H1 (cell line): ENCODE measurements at places on chromosomes 2 and 18. TPM values are rescaled to one million over a fixed set of nuclear protein-coding genes. Genes with fewer than 3 reads are reported as not detected.
A peak's percentile ranks its signal among the peaks of the same experiment; 100 is the strongest.

GRCh38 chr2:10619643-10620042, 70.1 kb downstream of the NOL10 start:
- H3K27ac ChIP-seq: no peak overlapping the region
- H3K36me3 ChIP-seq: no peaks in the 10 kb centered on the region
- no peaks in the 10 kb centered on the region for H3K4me1 ChIP-seq
- H3K27me3 ChIP-seq: no peaks in the 10 kb centered on the region

Gene KCNG2
- total RNA-seq: 0.19 TPM in 1 of 2 replicates, not detected in the other

Gene CHRND
- not detected in 2 replicates for total RNA-seq

DNA sequence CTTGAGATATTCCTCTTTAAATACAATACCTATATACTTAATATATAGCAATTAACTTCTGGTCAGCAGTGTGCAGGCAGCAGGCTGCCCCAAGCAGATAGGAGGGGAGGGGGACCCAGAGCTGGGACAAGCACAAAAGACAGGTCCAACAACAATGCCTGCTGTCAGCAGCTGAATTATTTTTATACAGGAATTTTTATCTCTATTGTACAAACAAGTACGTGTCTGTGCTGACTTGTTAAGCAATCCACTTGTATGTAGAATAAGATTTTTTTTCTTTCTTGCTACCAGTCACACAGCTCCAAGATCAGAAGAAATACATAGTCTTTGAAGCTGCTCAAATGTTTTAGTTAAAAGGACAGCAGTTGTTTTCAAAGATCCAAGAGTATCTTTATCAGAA, 16.7 kb downstream of the BCL11A start:
- no peak overlapping the region for H3K27ac ChIP-seq
- H3K4me3 ChIP-seq: no peak overlapping the region
- H3K4me1 ChIP-seq: peaks cover 47% of the 10 kb centered on the region
- no peaks in the 10 kb centered on the region for H3K36me3 ChIP-seq

GRCh38 chr2:71071681-71072398, 3.4 kb downstream of the NAGK start:
- no peak for DNase-seq
- peaks cover 9% of the 10 kb centered on the region for H3K36me3 ChIP-seq
- H3K27me3 ChIP-seq: no peaks in the 10 kb centered on the region
- no peak overlapping the region for H3K27ac ChIP-seq
- no peak overlapping the region for H3K4me3 ChIP-seq
- peaks cover 2% of the 10 kb centered on the region for H3K4me1 ChIP-seq

GRCh38 chr18:44135741-44136140, 544.9 kb upstream of the SETBP1 start:
- no peak overlapping the region for H3K4me3 ChIP-seq
- no peaks in the 10 kb centered on the region for H3K36me3 ChIP-seq
- H3K4me1 ChIP-seq: no peaks in the 10 kb centered on the region
- no peak overlapping the region for H3K27ac ChIP-seq
- H3K27me3 ChIP-seq: no peaks in the 10 kb centered on the region

- no peaks in the 10 kb centered on the region for H3K36me3 ChIP-seq
- peaks cover 15% of the 10 kb centered on the region for H3K27me3 ChIP-seq
- H3K27ac ChIP-seq: no peak overlapping the region
- no peak overlapping the region for H3K4me3 ChIP-seq
Measured at GRCh38 chr2:120632796-120633646, 102.6 kb upstream of the GLI2 start.

DNA sequence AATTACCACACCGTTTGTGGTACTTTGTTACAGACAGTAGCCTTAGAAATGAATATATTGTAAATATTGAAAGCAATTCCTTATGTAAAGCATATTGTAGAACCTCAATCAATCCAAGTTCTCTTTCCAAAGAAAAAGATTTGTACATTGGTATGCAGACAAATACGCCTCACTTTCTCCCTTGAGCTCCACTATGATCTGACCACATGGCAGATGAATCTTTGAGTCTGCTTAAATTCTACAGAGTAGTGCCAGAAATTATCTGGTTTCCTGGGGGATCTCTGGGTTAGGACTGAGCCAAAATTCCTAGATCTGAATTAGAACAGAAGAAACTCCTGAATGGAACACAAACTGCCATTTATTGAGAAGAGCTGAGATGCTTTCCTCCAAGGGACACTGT, 99.0 kb downstream of the CPO start:
- H3K4me3 ChIP-seq: no peak overlapping the region
- no peaks in the 10 kb centered on the region for H3K27me3 ChIP-seq
- DNase-seq: no peak
- no peak overlapping the region for H3K27ac ChIP-seq
- no peaks in the 10 kb centered on the region for H3K36me3 ChIP-seq

Gene GPR75
- total RNA-seq: 3.5 and 4.1 TPM in 2 replicates

DNA sequence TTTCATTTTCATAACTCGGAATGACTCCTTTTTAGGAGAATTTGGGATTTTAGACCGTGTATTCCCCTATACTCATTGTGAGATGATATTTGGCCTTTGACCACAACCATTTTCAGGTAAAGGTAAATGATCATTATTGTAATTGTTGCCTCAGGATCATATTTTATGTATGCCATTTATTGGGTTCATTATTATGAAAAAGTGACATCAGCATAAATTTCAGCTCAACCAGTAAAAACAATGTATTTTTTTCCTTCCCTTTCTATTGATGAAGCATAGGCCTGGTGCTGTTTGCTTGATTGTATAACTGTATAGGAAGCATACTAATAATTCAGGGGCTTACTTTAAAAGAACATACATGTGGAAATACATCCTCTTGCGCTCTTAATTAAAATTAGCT, 832.9 kb upstream of the FANCL start:
- H3K27ac ChIP-seq: no peak overlapping the region
- no peaks in the 10 kb centered on the region for H3K36me3 ChIP-seq

DNA sequence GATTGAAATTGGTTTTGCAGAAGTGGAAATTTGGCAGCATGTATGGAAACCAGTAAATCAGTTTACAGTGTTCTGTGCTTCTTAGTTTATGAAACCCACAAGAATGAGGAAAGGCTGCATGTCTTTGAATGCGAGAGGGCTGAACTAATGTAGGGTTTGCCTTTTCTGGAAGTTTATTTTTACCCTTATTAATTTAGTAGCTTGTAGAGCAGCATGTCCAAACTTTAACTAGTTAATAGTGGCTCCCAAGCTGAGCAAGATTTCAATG, 50.4 kb downstream of the LDLRAD4 start:
- DNase-seq: no peak
- no peaks in the 10 kb centered on the region for H3K27me3 ChIP-seq
- H3K27ac ChIP-seq: no peak overlapping the region

DNA sequence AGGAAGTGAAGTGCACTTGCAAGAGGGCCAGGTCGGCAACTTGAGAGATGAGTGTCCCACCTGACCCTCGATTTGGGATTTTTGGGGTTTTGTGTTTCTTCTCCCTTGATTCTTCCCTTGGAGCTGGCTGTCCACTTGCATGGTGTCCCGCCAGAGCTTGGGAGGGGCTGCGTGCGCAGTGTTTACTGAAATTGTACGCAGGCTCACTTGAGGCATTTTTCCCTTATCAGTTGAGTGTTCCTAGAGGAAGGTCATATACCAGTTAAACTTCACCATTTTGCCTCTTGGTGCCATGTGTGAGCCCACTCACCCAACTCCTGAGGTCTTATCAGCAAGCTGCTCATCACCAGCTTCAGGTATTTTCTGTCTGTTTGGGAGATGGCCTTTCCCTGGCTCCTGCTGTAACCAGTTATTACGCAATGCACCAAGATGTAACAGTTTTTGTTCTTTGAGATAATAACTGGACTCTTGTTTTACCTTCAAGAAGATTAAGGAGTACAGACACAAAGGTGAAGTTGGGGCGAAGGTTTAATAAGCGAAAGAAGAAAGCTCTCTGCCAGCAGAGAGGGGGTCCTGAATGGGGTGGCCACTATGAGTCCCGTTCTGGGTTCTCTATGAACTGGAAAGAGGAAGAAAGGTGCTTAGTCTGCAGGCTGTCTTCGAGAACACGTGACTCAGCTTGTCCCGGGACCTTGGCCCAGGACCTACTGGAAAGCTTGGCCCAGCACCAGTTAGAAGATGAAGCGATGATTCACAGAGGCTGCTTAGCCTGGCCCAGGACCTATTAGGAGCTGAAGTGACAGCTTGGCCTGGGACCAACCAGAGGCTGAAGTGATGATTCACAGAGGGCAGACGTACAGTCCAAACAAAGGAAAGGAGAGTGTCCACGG, 21.5 kb upstream of the TXNL4A start:
- no peaks in the 10 kb centered on the region for H3K27me3 ChIP-seq
- no peaks in the 10 kb centered on the region for H3K4me1 ChIP-seq
- no peak overlapping the region for H3K27ac ChIP-seq
- DNase-seq: no peak

DNA sequence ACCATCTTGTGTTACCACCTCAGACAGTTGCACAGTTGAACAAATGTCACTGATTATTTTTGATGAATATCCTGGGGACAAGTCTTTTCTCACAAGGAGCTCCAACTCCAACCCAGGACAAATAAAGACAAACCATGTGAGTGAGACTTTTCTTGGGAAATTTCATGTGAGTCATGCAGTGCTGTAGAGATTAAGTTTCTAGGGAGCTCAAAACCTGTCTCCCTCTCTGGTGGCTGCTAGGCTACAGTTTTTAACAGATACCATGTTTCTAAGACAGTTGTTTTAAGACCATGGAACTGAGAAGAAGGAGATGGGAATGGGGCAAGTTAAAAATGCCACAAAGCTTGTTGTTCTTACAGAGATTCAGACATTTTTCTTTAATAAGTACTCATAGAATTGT, 255.5 kb downstream of the RIT2 start:
- no peak overlapping the region for H3K4me3 ChIP-seq
- H3K27me3 ChIP-seq: no peaks in the 10 kb centered on the region
- no peak overlapping the region for H3K27ac ChIP-seq
- no peaks in the 10 kb centered on the region for H3K4me1 ChIP-seq
- no peaks in the 10 kb centered on the region for H3K36me3 ChIP-seq

GRCh38 chr2:74715880-74716279, 61.8 kb downstream of the SEMA4F start:
- H3K27me3 ChIP-seq: peaks cover 11% of the 10 kb centered on the region
- no peaks in the 10 kb centered on the region for H3K4me1 ChIP-seq
- no peaks in the 10 kb centered on the region for H3K36me3 ChIP-seq
- peak overlapping the region; percentile 67 for H3K4me3 ChIP-seq

DNA sequence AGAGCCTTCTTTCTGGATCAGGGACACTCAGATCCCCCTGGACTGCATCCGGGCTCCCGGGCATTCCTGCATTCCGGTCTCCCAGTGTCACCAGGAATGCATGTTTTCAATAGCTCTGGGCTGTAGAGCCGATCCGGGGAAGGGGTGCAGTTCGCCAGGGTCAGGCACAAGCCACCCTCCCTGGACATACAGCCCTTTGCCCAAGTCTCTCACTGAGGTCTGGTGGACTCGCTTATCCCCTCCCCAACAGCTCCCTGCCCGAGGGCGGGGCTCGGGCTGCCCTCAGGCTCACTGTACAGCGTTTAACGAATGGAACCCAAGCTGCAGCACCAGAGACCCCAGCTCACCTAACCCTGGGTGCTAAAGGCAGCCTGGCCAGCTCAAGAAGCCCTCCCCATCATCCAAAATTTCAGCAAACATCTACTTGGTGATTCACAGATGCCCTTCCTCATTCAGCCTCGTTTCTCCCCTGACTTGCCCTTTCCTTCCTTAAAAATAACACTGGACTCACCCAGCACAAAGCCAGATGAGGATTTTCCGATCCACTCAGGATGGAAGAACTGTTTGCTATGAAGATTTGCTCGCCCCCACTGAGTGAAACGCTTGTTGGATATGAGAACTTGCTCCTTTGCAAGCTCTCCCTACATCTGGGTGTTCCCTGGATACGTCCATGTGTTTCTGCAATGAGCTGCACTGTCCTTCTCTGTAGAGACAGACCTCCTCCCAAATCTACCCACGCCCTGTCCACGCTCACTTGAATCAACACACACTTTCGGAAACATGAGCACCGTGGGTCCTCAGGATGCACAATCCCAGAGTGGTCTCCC, 58.1 kb downstream of the PXDN start:
- H3K27me3 ChIP-seq: no peaks in the 10 kb centered on the region
- no peak overlapping the region for H3K4me3 ChIP-seq
- no peaks in the 10 kb centered on the region for H3K36me3 ChIP-seq
- peak overlapping the region; percentile 63; the same call in 1 of the 2 replicates for H3K27ac ChIP-seq
- peak; percentile 64 for DNase-seq

- H3K27ac ChIP-seq: no peak overlapping the region
- H3K27me3 ChIP-seq: no peaks in the 10 kb centered on the region
- H3K4me3 ChIP-seq: no peak overlapping the region
- no peaks in the 10 kb centered on the region for H3K4me1 ChIP-seq
- DNase-seq: no peak
- peaks cover 39% of the 10 kb centered on the region for H3K36me3 ChIP-seq
Measured at GRCh38 chr2:32384529-32384928, 27.7 kb downstream of the BIRC6 start.

DNA sequence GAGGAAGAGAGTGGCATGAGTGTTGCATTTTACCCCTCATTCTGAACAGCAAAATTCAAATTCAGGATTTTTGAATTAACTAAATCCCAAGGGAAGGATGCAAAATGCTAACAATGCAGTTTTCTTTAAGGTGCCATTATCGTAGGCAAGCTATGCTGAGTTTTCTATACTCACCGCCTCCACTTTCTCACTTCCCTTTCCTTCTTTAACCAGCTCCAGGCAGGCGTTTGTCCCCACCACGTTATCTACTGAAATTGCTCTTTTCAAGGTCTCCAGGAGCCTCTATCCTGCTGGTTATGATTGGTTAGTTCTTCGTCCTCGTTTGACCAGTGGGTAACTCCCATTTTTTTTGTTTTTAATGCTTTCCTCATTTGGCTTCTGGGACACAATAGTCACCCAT, 1.8 kb upstream of the CPO start:
- H3K27me3 ChIP-seq: no peaks in the 10 kb centered on the region
- no peak overlapping the region for H3K4me3 ChIP-seq
- no peak for DNase-seq
- no peak overlapping the region for H3K27ac ChIP-seq
- no peaks in the 10 kb centered on the region for H3K36me3 ChIP-seq
- H3K4me1 ChIP-seq: no peaks in the 10 kb centered on the region

Gene PTPRM
- total RNA-seq: 4.1 and 5.7 TPM in 2 replicates

Gene SPATA3
- not detected in 2 replicates for total RNA-seq

GRCh38 chr2:235270956-235271355, 222.9 kb upstream of the AGAP1 start:
- H3K4me1 ChIP-seq: no peaks in the 10 kb centered on the region
- no peaks in the 10 kb centered on the region for H3K27me3 ChIP-seq
- H3K36me3 ChIP-seq: no peaks in the 10 kb centered on the region
- no peak overlapping the region for H3K4me3 ChIP-seq
- no peak for DNase-seq
- H3K27ac ChIP-seq: no peak overlapping the region

- no peaks in the 10 kb centered on the region for H3K4me1 ChIP-seq
- H3K27ac ChIP-seq: no peak overlapping the region
- H3K36me3 ChIP-seq: no peaks in the 10 kb centered on the region
- H3K4me3 ChIP-seq: no peak overlapping the region
- H3K27me3 ChIP-seq: no peaks in the 10 kb centered on the region
- no peak for DNase-seq
Measured at GRCh38 chr18:56888978-56889377, 237.8 kb downstream of the WDR7 start.

GRCh38 chr18:75105551-75106254, 103.2 kb downstream of the PTGR3 start:
- no peaks in the 10 kb centered on the region for H3K4me1 ChIP-seq
- H3K36me3 ChIP-seq: no peaks in the 10 kb centered on the region
- H3K27me3 ChIP-seq: no peaks in the 10 kb centered on the region

Gene TAF1B
- total RNA-seq: 25.2 and 25.8 TPM in 2 replicates
